Left lung (tissue), 14 donors: ENCODE measurements at places on chromosomes 7 and 10. TPM values are rescaled to one million over a fixed set of nuclear protein-coding genes. Genes with fewer than 3 reads are reported as not detected.

The SFR1 gene
- polyA plus RNA-seq: 10.8 TPM

The GPR22 gene
- 0.10 TPM for polyA plus RNA-seq

The HTR7 gene
- 0.23 TPM for polyA plus RNA-seq

The HTR5A gene
- polyA plus RNA-seq: not detected

The GATA3 gene
- 2.1 TPM for polyA plus RNA-seq

DNA sequence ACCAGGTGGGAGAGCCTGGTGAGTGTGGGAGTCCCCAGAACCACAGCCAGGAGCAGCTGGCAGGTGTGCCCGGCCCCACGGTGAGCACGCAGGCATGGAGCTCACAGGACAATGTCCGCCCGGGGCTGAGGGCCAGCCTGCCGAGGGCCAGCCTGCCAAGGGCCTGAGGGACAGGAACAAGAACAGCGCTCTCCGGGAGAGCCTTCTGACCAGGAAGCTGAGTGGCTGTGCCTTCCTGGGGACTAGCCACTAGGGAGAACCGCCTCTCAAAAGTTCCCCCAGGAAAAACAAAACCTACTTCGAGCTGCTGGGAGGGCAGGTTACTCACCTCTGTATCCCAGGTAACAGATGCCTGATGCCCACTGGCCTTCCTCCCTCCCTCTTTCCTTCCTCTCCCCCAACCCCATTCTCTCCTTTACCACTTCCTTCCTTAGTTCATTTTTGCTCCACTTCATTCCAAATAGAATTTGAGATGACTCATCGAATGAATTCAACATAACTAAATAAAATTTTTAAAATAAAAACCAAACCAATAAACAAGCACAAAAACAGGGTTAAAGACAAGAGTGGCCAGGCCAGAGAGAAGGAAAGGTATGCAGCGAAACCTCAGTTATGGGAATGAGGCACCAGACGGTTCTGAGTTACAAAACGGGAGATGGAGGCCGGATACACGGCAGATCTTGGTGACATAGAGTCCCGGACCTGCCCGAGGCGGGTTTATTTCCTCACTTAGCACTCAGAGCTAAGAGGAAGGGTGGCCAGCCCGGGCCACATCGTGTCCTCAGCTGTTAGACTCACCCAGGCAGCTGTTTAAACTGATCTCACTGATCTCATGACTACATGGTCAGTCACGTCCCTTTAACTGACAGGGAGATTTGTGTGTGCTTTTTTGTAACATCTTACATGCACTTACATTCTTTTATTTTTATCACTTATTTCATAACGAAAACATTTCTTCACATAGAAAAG is 128.5 kb downstream of the TNS3 start:
- DNase-seq: peak; percentile 37

DNA sequence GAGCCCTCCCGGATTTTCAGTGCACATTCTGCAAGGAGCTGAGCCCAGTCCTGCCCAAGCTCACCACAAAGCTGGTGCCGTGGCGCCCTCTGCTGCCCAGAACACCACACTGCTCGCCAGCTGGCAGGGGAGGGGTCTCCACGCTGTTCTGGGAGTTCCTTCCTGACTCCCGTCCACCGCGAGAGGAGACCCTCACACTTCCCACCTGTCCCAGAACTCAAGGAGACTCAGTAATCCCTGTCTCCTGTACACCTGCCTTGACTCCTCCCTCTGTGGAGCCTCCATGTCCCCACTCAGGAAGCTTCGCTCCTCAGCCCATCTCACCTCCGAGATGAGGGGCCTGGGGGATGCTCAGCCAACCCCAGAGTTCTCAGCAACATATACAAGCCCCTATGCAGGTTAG is 11.3 kb downstream of the C10orf105 start:
- DNase-seq: peak; percentile 61

DNA sequence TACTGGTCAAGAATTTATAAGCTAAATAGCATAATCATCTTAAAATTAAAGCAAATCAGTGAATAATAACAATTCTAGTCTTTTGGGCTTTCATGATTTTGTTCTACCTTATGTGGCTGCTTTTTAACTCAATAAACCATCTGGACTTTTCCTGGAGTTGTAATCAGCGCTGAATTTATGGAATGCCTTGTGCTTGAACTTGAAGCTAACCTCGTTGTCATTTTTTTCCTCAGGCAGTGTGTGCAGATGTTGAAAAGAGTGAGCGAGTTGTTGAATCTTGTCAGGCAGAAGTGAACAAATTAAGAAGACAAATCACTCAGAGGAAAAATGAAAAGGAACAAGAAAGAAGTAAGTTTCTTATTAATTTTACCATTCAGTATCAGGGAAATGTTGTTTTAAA is 29.5 kb downstream of the ABRAXAS2 start:
- no peak for DNase-seq

- DNase-seq: no peak
Observed at GRCh38 chr10:35872671-35873070, 230.6 kb upstream of the FZD8 start.

DNA sequence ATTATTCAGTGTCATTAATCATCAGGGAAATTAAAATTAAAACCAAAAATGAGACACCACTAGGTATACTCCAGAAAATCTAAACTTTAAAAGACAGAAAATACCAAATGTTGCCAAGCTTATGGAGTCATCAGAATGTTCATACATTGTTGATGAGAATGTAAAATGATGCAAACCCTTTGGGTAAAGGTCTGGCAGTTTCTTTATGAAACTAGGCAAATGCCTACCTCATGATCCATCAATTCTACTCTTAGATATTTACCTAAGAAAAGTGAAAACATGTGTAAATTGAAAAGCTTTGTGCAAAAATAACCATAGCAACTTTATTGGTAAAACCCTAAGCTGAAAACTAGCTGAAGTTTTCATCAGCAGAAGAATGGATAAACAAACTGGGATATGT is 329.5 kb upstream of the MEOX2 start:
- no peak for DNase-seq

- no peak for DNase-seq
Observed at GRCh38 chr7:81211204-81211933, 292.5 kb upstream of the SEMA3C start.

- DNase-seq: no peak
Observed at GRCh38 chr7:120254845-120255244, 18.1 kb upstream of the KCND2 start.

GRCh38 chr10:88256886-88257285 is 326.2 kb downstream of the RNLS start:
- no peak for DNase-seq

DNA sequence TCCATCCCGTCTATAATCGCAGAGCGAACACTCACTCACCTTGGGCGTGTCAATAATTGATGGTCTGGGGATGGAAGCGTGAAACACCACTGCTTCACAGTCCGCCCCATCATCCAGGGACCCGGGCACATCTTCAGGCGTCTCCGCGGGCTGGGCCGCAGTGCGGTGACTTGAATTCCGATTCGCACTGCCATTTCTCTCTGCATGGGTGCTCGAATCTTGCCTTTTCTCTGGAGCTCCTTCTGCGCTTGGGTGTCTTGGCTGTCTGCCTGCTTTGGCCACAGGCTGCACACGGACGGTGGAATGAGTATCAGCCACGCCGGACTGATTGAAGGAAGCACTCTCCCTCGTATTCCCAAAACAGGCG is 500 bp downstream of the FAM107B start:
- no peak for DNase-seq

DNA sequence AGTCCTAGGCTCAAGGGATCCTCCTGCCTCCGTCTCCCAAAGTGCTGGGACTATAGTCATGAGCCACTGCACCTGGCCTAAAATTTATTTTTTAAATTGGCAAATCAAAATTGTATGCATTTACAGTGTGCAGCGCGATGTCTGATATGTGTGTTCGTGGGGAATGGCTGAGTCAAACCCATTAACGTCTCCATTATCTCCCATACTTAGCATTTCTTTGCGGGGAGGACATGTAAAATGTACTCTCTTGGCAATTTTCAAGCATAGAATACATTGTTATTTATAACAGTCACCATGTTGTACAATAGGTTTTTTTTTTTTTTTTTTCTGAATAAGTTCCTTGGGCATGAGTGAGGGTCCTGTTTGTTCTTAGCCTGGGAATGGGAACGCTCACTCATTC is 3.8 kb downstream of the TMEM184A start:
- DNase-seq: no peak

DNA sequence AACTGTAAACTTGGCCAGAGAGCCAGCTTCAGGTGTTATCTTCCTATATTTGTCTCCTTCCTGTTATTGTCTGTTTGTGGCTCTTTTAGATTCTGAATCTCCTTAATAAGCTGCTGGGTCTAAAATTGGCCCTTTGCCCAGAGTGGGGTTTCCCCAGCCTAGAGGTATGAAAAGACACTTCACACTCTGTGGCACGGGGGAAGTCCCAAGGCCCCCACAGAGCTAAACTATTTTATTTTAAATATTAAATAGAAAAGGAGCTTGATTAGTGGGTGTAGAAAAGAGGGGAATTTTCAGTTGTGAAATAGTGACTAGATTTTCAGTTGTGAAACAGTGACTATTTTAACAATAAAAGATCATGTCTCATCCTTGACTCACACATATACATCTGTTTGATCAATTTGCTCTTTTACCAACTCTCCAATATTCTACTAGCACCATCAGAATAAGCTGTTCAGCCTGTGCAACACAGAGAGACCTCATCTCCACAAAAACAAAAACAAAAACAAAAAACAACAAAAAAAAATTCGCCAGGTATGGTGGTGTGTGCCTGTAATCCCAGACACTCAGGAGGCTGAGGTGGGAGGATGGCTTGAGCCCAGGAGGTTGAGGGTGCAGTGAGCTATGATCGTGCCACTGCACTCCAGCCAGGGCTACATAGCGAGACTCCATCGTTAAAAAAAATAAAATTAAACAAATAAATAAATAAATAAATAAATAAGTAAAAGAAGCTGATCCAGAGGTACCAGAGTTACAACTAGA is 24.9 kb upstream of the ADO start:
- no peak for DNase-seq

DNA sequence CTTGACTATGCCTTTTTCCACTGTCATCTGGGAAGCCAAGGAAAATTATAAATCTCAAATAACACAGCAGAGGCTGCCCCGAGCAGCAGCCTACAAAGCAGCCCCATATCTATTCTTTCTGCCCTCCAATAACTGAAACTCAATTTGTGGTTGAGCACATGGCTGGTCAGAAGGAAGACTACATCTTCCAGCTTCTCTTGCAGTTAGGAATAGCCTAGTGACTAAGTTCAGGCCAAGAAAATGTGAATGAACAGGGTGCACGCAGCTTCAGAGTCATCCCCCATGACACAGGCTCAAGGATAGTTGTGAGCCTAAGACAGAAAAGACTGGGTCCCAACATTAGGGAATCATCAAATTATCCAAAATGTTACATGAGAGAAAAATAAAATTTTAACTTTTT is 42.3 kb downstream of the CHCHD3 start:
- DNase-seq: no peak

- DNase-seq: no peak
Observed at GRCh38 chr10:1268831-1269230, 212.6 kb downstream of the WDR37 start.

GRCh38 chr7:25913598-25914224 is 238.3 kb upstream of the NFE2L3 start:
- no peak for DNase-seq
